Left forelimb (tissue), 1 donor: ENCODE measurements at places on chromosomes 3 and 15.

- peak; percentile 68 for DNase-seq
Measured at GRCh38 chr3:72738752-72739530, 109.3 kb downstream of the SHQ1 start.

GRCh38 chr3:169105561-169105960 lies 558.0 kb downstream of the MECOM start:
- DNase-seq = no peak

- DNase-seq = no peak
Measured at GRCh38 chr3:196660381-196661166, 21.1 kb downstream of the NRROS start.

DNA sequence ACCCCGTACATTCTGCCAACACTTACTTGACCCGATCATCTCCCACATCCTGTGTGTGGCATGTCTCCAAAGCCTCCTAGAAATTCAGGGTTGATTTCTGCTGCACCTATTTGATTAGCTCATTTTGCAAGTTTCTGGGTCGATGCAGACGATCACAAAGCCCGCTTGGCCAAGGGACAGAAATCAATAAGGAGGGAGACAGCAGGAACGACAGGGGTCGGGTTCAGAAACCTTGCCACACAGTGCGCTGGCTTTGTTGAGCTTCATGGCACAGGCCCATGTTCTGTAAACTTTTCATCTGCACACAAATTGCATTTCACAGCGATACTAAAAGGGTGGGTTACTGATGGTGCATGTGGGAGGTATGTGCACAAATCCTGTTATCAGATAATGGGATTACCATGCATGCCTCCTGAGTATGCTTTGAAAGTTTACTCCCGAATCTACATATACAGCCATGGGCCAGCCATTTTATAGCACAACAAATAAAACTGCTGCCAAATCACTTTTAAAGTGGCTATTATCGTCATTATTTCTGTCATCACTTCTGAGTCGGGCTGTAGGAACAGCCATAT lies 95.9 kb upstream of the ATP11B start:
- no peak for DNase-seq

DNA sequence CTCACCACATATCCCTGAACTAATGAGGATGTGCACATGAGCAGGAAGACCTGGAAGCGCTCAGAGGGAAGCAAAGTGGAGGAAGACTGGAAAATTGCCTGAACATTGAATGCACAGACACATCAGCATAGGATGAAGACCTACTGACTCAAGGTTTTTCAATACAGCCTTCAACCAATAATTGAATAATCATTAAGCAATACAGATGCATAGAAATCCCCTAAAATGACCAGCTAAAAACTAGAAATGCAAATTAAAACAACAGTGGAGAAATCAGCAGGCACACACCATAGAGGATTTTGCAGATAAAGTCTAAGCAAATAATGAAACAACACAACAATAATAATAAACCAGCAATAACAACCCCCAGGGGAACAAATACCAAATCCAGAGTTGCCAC lies 80.4 kb downstream of the CEP152 start:
- no peak for DNase-seq
